IMR-90 (cell line): ENCODE measurements at places on chromosomes 4 and X.

GRCh38 chr4:51895816-51896408, 53.0 kb downstream of the DCUN1D4 start:
- DNase-seq: peak; percentile 67

DNA sequence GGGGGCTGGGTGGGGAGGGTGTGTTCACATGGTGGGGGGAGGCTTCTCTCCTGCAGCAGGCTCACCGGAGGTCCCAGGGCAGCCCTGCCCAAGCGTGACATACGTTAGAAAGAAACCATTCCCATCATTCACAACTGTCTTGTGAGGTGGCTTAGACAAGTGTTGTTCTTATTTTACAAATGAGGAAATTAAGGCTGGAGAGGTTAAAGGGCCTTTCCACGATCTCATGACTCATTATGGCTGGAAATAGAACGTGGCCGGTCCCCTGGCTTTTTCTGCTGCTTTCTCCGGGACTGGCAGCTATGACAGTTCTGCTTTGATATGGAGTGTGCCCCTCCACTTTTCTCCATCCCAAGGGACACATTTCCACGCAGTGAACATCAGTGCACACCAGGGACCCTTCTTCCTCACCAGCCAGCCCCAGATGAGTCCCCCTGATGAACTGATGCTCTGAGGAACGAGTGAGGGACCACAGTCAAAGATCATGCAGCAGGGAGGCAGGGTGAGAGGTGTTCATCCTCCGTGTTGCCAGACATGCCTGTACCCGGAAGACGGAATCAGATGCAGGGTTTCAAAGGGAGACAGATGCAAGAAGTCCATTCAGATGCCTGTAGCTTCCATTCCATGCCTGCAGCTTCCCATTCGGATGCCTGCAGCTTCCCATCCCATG, 64.0 kb upstream of the ACSL1 start:
- DNase-seq: no peak

DNA sequence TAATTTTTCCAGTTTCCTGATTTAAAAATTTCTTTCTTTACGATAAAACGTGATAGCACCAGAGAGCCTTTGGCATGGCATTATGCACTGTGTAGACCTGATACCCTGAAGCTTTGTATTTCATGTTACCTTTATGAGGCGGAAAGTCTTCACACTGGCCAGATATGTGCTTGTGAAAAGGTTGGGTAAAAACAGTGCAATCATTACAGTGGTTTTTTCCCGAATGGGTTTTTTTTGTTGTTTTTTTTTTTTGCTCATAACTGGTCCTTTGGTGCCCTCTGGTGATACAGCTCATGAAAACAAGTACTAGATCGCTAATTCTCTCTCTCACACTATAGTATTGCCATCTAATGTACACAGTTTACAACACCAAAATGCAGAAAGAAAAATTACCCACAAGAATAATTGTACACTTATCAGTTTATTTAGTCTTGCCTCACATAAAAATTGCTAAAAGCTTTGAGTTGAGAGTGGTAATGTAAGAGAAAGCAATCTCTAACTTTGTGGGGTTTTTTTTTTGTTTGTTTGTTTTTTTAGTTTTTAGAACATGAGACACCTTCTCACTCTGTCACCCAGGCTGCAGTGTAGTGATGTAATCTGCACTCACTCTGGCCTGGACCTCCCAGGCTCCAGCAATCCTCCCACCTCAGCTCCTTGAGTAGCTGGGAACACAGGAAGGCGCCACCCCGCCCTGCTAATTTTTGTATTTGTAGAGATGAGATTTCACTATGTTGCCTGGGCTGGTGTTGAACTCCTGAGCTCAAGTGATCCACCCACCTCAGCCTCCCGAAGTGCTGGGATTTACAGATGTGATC, 21.3 kb downstream of the SPCS3 start:
- peak; percentile 66 for DNase-seq

DNA sequence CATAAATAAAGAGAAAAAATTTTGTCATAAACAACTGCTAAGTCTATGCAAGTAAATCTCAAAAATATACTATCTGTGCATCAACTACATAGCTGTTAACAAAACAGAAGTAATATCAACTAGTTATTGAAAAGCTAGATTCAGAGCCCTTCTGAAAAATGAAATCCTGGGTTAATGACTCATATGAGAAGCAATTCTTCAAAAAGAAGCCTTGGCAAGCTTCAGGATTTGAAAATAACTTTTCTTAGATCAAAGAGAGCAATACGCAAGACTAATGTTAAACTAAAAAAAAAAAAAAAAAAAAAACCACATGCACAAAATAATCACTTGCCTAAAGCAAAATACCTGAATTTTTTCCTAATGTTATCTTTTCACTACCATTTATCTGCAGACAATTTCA, 566.1 kb upstream of the BOD1L1 start:
- DNase-seq: no peak

GRCh38 chrX:17007134-17007768, 60.8 kb downstream of the REPS2 start:
- no peak for DNase-seq

DNA sequence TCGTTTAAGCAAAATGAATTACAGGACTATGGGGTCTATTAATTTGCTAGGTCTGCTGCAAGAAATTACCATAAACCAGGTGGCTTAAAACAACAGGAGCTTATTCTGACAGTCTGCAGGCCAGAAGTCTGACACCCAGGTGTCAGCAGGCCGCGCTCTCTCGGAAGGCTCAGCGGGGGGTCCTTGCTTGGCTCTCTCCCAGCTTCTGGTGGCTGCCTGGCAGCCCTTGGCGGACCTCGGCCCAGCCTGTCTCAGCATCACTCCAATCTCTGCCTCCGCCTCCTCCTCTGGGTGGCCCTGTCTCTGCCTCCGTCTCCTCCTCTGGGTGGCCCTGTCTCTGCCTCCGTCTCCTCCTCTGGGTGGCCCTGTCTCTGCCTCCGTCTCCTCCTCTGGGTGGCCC, 580.5 kb upstream of the FAT1 start:
- no peak for DNase-seq

GRCh38 chr4:19776929-19777328, 474.8 kb upstream of the SLIT2 start:
- peak; percentile 17 for DNase-seq

DNA sequence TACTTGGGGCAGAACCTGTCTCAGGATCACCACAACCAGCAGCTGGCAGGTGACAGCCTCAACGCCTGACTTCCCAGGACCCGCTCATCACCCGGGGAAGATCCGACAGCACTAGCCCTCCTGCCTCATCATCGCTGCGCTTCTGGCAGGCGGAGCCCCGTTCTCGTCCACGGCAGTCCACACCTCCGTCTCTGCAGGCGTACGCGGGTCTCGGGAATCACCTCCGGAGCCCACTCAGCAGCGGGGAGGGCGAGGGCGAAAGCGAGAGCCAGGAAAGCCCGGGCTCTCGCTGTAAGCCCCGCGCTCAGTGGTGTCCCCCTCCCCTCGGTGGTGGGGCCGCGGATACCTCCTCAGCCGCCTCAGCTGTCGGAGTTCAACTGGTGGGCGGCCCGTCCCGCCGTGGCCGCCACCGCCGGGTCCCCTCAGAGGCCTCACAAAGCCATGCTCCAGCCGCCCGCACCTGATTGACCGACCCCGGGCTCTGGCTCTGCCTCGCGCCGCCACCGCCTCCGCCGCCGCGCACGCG, 518 bp upstream of the CNKSR2 start:
- DNase-seq: no peak

- DNase-seq: no peak
These were observed 79.6 kb upstream of the SPANXN2 start for GRCh38 chrX:143800150-143800549.
